ENCODE measurements at places on chromosomes 13 and 19.

DNA sequence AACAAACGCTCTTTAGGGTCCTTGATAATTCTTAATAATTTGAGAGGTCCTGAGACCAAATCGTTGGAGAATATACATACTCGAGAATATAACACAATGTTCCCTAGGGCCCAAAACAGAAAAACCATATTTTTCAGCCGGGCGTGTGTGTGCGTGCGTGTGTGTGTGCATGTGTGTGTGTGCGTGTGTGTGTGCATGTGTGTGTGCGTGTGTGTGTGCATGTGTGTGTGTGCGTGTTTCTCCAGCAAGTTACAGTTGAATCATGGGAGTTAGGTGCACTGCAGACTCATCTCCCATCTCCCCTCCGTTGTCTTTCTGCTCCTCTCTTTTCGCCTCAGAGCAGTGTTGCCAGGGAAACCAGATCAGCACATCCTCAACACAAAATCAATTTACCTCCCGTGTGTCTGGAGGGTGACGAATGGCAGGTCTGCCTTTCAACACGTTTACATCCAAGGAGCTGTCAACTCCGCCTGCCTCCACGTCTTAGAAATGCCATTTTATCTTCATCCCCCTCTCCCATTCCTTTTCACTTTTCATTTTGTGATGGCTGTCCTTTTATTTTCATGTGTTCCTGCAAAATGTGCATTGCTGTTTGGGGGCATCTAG is 8.3 kb upstream of the PNMA8B start:
- DNase-seq = no peak

DNA sequence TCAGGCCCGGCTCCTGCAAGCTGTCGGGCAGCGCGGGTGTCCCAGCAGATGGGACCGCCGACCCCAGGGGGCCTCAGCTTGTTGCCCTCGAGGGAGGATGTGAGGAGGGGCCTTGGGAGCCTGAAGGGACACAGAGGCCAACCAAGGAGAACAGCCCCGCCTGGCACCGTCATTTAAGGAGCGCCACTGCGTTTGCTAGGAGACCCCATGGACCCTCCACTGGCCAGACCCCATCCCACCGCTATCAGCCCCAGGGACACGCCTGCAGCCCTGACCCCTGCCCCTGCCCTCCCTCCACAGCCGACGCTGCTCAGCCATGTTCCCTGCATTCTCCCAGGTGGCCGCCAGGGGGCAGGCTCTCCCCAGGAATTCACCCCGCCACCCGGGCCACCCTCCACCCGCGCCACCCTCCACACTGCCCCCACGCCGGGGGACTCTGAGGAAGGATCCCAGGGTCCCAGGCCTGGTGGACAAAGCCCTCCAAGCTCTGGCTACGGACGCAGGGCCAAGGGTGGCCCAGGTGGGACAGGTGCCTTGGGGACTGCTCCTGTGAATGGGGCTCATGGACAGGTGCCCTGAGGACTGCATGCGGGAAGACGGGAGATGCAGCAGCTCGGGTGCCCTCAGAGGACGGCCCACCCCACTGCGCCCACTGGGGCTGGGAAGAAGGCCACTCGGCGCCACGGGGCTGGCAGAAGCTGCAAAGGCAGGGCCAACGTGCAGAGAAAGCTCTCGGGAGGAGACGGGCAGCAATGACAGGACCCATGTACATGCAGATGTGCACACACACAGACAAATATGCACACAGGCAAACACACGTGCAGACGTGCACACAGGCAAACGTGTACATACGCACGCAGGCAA is 34.4 kb downstream of the PIP5K1C start:
- peak; percentile 77 for DNase-seq

DNA sequence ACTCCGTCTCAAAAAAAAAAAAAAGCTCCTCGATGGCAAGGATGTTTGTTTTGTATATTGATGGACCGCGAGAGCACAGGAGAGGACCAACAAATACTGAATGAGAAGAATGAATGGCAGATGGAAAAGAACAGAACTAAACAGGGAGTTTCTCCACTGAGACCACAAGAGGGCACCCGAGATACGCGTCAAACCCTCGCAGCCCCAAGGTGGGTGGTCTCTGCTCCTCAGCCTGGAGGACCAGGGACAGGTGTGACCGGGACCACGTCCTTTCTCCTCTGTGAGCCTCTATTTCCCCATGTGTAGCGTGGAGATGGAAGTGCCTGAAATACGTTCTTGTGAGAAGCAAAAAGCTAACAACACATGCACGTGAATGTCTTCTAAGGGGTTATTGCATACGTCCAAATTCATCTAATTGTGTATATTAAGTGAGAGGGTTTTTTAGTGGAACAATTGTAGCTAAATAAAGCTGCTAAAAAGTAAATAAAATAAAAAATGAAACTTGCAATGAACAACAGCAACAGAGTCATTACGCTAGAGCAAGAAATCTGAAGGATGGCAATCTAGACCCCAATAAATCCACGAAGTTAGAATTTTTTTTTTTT is 8.3 kb upstream of the CDC42EP5 start:
- DNase-seq = no peak

DNA sequence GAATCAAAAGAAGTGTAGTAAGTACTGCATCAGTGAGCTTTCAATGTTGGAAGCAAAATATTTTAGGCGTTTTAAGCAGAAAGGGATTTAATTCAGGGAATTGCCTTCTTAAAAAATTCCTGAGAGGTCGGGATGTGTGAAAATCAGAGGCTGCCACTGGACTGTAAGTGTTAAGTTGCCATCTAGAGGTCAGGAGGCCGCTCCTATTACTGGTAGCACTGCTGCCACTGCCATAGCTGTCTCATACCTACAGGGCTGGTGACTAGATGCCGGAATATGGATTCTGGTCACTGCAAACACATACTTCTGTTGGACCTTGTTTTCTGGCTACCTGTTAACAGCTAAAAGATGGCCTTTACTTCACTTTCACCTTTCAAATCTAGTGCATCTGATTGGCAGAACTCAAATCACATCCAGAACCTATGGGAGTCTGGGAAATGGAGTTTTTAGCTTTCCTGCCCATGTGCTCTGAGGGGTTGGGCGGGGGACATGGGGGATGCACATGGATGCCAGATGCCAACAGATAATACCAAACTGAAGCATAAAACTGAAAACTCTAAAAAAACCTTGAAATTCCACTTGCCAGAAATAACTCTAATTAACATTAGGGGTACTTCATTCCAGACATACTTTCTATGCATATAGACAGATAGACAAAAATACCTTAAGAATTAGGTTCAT is 29.8 kb downstream of the DGKH start:
- no peak for DNase-seq

GRCh38 chr19:10968527-10969135 is 7.8 kb downstream of the SMARCA4 start:
- DNase-seq = no peak

DNA sequence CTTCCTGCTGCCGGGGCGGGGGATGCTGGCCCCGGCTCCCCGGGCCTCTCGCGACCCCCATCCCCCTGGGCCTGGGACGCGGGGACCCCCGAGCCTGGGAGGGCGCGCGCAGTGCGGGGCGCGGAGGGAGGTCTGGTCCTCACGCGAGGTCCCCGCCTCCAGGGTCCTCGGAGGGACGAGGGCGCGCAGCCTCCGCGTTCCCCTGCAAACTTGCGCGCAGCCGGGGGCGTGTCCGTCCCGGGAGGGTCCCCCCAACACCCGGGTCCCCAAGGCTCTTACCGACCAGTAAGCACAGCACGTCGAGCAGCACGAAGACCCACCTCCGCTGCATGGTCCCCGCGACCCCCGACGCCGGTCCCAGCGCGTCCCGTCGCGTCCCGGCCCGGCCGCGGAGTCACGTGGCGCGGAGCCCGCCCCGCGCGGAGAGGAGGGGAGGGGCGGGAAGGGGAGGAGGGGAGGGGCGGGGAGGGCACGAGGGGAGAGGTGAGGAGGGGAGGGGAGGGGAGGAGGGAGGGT is at the start of gene PLPP2:
Gene PLPP2 (minus strand): TSS at position 398 of the 516 bp plus-strand sequence. CDS start 67 bp downstream, at position 331.
- no peak for DNase-seq

GRCh38 chr19:7853770-7854128 is 20.4 kb downstream of the PRR36 start:
- no peak for DNase-seq

- DNase-seq = no peak
Observed at GRCh38 chr13:75135325-75135825, 346.6 kb downstream of the TBC1D4 start.

GRCh38 chr13:110045202-110045601 is 258.8 kb upstream of the IRS2 start:
- no peak for DNase-seq

- DNase-seq = no peak
Observed at GRCh38 chr13:20227730-20228129, 4.4 kb downstream of the GJB6 start.

DNA sequence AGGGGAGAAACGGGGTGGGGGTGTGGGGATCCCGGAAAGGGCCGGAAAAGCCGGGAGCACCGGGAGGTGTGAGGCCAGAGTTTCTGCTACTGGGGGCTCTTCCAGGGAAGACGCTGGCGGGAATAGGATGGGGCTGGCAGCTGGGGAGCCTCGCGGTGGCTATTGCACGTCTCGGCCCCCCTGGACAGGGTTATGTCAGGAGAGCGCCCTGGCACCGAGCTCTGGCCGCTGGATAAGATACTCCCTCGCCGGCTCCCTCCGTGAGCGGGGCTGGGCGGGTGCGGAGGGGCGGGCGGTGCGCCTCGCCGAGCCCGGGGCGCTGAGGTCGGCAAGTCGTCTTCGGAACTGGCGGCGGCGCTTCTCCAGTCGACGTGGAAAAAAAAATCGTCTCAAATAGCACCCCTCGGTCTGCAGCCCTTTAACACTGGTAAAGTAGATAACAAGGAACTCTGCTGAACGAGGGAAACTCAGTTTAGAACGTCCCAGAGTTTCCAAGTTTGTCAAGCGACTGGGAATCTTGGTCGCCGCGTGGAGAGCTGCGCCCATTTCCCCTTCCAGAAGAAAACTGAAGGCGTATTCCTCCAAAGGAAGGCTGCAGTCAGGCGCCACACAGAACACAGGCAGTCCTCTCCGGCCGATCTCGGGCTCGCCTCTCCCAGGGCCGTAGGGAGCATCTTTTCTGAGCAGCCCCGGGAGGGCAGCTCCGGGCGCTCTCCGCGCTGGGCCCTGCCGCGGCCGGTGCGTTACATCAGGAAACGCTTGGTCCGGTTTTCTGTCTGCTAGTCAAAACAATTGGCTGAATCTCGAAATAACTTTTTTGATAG is 115.1 kb downstream of the KCNRG start:
- DNase-seq = no peak

DNA sequence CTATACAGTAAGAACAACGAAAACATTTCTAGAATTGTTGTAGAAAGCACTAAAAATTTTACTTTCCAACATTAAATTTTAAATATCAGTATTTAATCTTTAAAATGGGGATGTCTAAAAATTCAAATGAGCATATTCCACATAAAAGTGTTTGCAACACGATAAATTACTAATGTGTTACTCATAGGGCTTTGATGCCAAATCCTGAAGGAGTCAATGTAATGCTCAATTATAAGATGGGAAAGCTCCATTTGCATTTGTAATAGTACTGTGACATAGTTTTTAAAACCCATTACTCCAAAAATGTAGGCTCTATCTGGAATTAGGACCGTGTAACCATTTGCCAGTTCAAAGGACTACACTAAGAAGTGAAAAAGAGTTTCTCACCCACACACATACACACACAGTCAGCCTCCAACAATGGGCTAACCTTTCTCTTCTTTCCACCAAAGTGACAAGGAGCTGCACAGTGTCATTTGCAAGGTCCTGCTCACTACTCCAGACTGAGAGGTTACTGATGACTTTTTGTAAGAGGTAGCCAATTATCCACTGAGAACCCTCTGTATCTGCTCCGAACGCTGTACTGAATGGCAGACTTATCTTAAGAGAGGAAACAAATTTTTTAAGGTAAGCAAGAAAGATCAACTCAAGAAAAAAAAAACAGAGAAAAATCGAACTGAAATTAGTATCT is 26.1 kb upstream of the EEF1AKMT1 start:
- DNase-seq = no peak

GRCh38 chr19:22595918-22596341 is 38.2 kb upstream of the ZNF492 start:
- no peak for DNase-seq

- no peak for DNase-seq
Observed at GRCh38 chr19:50512112-50512998, 1.4 kb downstream of the ASPDH start.

- DNase-seq = no peak
Observed at GRCh38 chr19:53007606-53008005, 6.1 kb upstream of the ERVV-1 start.

DNA sequence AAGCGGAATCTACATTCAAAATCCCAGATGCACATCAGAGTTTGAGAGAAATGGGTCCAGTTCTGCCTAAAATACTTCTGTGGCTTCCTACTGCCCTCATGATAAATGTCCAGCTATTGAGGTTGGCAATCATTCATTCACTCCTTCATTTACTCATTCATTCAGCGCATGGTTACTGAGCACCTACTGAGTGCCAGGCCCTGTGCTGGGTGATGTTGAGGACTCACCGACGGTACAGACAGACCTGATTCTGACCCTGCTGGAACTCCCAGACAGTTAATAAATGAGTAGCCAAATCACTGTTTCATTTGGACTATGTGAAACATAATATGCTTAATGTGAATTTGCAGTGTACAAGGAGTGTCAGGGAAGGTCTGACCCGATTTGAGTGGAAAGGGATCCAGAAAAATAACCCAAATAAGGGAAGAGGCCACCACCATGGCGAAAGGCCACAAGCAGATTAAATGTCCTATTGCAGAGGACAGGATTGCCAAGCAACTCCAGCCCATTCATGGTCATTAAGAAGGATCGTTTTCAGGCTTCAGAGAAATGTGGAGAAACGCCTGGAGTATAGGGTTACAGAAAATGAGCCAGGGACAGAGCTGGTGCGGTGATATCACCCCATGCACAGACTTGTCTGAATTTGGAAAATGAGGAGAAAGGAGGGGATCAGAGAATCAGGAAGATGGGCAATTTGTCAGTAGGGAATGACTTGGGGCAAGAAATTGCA is 20.5 kb downstream of the DYRK1B start:
- no peak for DNase-seq

GRCh38 chr19:11355160-11356073 is at the start of gene PLPPR2:
PLPPR2 (plus strand) TSS chr19:11355432; CDS start chr19:11357674, 2,242 bp downstream.
- DNase-seq = peak; percentile 83

GRCh38 chr13:59568306-59568705 is 595.4 kb downstream of the DIAPH3 start:
- DNase-seq = no peak

- DNase-seq = peak; percentile 49
Observed at GRCh38 chr19:13149628-13150186, 468 bp downstream of the STX10 start.

DNA sequence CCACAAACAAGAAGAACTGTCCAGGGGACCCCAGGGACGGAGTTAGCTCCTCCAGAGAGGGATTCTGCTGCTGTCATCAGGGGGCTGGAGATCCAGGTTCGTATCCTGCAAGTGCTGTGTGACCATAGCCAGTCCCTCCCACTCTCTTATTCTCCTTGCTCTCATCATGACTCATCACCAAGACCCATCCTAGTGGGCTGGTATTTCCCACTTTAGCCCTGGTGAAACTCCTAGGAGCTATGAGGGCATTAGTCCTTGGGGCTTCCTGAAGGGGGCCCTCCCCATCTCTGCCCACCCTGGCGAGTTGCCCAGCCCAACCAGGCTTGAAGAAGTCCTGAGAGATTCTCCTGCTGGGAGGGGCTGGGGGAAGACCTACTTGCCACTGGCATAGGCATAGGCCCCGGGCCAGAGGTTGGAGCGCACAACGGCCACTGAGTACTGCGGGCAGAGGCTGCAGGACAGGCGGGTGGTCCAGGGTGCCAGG is 7.5 kb upstream of the DMWD start:
- no peak for DNase-seq

Measured in T-helper 1 cell (primary cell).